ENCODE measurements at places on chromosomes 3 and 15.

DNA sequence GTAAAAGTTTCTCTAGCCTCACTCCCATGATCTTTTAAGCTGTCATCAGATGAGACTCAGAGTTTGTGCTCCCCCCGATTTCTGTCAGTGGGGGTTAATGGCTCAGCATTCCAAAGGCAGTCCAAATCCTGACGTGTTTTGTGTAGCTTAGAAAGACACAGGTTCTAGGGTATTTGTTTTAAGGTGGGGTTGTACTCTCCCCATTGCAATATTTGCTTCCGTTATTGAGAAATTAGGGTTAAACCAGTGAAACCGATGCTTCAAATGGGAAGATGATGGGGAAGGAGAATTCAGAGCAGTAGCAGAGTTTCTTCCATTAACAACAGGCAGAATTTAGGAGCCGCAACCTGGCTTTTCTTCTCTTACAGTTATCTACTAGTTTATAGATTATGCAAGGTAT lies 3.4 kb downstream of the PIGB start:
- no peak for DNase-seq

DNA sequence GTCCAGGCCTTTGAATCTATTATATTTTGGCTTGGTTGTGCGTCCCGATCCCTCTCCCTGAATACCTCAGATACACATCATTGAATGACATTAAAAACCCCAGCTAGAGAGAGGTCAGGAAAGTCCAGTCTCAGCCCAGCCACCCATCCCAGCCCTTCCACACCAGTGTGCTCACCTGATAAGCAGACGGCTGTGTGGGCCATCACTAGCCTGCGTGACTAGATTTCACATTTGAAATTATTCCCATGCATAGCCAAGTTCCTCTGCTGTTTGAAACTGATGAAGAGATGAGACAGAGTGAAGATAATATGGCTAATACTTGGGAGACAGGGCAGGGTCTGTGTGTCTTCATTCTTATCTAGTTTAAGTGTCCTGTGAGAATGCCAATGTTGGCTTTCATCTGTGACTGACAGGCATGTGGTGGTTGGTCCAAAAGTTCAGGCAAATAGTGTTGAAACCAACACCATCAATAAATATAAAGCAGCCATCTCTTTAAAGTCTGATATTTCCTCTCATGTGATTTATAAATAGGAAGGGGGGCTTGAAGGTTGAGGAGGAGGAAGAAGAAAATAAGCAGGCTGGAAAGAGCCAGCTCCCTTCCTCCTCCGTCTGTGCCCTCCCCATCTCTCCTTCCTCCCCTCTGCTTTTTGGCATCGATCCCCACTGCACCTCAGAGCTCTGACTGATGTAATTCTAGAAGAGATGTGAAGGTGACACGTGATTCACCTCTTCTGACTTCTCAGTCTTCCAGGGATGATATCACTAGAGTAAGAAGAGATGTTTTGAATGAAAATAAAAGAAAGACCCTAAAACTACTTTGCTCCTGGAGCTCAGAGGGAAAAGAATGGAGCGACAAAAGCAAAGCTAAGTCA lies 5.1 kb downstream of the FAM43A start:
- DNase-seq = no peak

DNA sequence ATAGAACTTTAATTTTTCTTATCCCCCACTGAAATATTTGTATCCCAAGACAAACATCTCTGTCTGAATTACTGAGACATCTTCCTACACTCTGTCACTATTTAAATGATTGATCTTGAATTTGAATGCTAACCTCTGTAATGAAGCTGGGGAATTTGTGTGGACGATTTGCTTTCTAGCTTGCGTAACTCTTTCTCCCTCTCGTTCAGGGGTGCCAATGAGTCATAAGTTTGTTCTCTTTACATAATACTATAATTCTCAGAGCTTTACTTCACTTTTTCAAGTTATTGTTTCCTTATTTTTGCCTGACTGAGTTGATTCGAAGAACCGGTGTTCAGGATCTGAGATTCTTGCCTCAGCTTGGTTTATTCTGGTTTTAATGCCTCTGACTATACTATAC lies 783.3 kb upstream of the CADM2 start:
- DNase-seq = no peak

DNA sequence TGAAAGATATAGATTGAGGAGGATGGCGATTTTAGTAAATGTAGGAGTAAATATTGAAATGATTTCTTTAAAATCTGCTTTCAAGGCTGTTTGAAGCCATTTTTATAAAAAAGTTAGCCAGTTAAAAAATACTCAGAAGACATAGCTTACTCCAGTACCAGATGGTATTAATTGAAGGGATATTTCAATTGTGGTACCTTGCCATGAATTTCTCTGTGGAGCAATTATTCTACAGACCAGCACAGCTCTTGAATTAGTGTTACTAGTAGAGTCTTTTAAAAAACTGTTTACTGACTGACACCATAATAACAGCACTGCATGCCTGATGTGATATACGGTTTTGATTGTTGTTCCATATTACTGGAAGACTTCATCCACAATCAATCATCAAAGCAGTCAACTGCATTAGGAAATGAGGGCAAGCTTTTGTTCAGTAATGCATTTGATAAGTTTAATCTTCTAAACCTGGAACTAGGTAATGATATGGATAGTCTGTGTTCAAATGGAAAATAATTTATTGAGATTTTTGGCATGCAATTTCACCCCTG lies 106.4 kb downstream of the MFSD1 start:
- no peak for DNase-seq

DNA sequence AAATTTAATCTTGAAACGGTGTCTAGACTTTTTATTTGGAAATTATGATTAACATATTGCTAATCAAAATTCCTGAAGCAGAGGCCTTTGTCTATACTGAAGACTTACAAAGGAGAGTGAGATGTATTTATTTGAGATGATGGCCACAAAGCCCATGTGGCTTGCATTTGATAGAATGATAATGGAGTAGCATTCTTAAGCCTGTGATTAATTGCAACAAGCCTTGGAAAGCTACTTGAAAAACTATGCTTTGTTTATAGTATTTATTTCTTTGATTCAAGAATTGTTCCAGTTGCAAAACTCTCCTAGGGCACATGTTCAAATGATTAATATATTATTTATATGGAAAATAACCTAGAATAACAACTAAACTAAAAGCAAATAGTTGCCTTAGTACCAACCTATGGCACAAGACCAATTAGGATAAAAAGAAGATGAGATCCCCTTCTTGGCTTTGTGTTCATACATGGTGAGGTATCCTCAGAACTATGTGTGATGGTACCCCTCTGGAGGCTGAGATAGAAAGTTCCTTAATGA lies 244.1 kb upstream of the TBL1XR1 start:
- DNase-seq = no peak

GRCh38 chr15:42628761-42629160 lies 53.4 kb downstream of the STARD9 start:
- no peak for DNase-seq

- DNase-seq = peak; percentile 20
Observed at GRCh38 chr15:86231864-86232721, 152.4 kb downstream of the AGBL1 start.

GRCh38 chr3:109648027-109648426 lies 310.7 kb upstream of the DPPA4 start:
- no peak for DNase-seq

DNA sequence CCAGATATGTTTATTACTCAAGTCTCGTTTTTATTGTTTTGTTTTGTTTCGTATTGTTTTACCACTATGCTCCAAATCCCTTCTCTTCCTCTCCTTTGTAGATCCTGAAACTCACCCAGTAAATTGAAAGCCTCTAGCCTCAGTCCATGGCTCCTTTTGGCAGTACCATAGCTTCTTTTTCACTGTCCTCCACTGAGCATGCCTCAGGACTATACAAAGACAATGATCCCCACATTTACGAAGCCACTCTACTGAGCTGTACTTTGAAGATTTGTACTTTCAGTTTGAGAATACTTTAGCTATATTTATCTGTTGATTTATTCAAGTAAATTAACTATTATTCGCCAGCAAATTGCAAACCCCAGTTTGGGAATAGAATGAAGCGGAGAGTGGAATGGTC lies 159.1 kb upstream of the SLITRK3 start:
- no peak for DNase-seq

- no peak for DNase-seq
Observed at GRCh38 chr3:140018556-140018955, 83.6 kb downstream of the CLSTN2 start.

GRCh38 chr15:83698294-83698693 lies 44.4 kb downstream of the ADAMTSL3 start:
- peak; percentile 39 for DNase-seq

DNA sequence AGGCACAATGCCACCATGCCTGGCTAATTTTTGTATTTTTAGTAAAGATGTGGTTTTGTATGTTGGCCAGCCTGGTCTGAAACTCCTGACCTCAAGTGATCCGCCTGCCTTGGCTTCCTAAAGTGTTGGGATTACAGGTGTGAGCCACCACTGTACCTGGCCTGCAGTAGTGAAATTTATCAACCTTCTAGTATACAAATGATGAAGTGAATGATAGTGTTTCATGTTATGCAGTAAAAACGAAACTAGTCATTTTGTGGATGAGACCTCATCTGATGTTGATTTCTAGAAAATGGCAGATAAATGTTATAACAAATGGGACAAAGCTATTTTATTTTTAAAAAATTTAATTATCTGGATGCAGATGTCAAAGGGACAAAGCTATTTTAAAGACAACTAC lies 32.9 kb downstream of the NXPE3 start:
- no peak for DNase-seq

Measured in AG08396 (cell line).